ENCODE measurements at places on chromosomes 7 and 10.

DNA sequence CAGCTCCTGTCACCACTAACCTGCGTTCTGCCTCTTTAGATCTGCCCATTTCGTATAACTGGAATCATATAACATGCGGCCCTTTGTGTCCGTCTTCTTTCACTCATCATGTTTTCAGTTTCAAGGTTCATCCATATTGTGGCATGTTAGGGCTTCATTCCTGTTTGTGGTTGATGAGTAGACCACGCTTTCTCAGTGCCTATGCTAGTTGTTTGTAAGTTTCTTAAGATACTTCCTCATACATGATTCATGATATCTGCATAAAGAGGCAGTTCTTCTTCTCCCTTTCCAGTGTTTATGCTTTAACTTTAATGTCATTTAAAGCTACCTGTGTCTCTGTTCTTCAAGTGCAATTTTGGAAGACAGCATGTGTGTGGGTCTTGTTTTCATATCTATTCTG lies 79.5 kb upstream of the FAM20C start:
- no peak for DNase-seq

- DNase-seq: no peak
Observed at GRCh38 chr7:574661-575395, 55.2 kb upstream of the PDGFA start.

GRCh38 chr7:37212556-37212955 lies 236.1 kb downstream of the ELMO1 start:
- DNase-seq: no peak

DNA sequence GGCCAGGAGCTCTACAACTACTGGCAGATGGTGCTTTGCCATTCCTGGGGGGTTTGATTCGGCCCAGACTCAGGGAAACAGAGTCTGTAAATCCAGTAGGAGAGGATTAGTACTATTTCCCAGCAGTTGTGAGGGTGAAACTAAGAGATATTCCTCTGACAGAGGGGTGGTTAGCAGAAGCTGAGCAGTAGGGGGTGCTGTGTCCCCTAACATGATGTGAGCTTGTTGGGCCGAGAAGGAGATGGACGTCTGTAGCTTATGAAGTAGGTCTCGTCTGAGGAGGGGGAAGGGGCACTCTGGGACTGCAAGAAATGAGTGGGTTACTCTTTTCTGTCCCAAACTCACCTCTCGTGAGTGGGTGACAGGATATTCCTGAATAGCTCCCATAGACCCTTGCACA lies 179.2 kb upstream of the MBL2 start:
- no peak for DNase-seq

DNA sequence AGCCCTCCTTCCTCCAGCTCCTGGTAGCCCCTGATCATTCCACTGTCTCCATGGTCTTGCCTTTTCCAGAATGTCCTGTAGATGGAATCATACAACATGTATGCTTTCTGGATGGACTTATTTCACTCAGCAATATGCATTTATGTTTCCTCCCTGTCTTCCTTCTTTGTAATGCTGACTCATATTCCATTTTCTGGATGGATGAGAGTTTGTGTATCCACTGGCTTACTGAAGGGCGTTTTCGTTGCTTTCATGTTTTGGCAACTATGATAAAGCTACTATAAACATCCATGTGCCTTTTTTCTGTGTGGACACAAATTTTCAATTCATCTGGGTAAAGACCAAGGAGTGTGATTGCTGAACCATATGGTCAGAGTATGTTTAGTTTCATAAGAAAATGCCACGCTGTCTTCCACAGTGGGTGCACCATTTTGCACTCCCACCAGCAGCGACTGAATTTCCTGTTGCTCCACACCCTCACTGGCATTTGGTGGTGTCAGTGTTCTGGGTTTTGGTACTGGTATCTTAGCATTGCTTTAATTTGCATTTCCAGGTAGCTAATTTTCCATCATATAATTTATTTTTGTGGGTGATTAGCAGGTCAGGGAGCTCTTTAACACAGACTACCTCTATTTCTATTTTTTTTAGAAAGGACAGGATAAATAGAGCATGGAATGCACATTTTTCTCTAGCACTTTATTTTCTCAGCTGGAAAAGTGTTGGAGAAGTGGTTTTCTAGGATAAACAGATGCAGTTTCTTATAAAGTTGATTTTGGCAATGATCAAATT lies 252.2 kb downstream of the WDR37 start:
- no peak for DNase-seq

DNA sequence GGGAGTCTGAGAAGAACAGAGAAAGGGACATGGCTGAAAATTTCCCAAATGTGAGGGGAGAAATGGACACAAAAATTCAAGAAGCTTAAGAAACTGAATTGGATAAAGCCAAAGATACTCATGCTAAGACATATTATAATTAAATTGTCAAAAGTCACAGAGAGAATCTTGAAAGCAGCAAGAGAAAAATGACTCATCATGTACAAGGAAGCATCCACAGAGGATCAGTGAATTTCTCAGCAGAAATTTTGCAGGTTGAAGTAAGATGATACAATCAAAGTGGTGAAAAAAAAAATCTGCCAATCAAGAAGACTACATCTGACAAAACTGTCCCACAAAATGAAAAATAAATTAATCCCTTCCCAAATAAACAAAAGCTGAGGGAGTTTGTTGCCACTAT lies 56.8 kb downstream of the MPP7 start:
- DNase-seq: no peak

DNA sequence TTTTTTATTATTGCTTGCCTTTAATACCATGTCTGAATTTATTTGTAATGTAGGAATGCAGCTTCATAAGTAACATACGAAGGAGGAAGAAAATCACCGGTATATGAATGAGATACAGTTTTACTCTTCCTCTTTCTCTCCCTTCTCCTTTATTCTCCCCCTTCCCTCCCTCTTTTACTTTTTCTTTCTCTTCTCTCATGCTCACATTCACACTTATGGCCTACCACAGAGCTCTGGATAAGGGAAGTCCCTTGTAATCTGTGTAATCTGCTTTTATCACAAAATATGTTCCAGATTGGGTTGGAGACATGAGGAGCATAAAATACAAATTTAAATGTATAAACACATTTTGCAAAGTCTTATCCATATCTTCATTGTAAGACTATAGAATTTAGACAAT lies 59.4 kb downstream of the MDFIC start:
- DNase-seq: no peak

GRCh38 chr10:72935361-72935760 lies 19.2 kb downstream of the PLA2G12B start:
- DNase-seq: no peak

- DNase-seq: no peak
Observed at GRCh38 chr7:35253460-35253709, 515 bp downstream of the TBX20 start.

DNA sequence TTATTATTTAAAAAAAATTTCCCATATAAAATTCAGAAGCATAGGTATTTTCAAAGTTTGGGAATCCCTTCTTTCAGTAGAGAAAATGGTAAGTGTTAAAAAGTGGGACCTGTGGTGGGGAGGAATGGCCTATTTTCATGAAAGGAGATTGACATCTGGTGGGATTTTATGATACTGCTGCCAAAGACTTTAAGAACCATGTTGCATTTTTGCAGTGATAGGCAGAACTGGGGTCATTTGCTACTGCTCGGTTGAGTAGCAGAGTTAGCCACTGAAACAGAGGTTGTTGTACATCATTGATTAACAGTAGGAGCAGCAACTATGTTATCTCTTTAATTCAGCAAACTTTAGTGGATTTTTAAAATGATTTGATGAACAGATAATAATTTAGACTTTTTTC lies 4.4 kb downstream of the BICC1 start:
- no peak for DNase-seq

- DNase-seq: no peak
Observed at GRCh38 chr7:79523436-79523835, 70.0 kb upstream of the MAGI2 start.

- peak; percentile 9 for DNase-seq
Observed at GRCh38 chr10:58177362-58177947, 90.2 kb downstream of the IPMK start.

- DNase-seq: no peak
Observed at GRCh38 chr7:84193747-84194146, 842 bp downstream of the SEMA3A start.

GRCh38 chr7:158362912-158363905 lies 224.4 kb downstream of the PTPRN2 start:
- DNase-seq: no peak

DNA sequence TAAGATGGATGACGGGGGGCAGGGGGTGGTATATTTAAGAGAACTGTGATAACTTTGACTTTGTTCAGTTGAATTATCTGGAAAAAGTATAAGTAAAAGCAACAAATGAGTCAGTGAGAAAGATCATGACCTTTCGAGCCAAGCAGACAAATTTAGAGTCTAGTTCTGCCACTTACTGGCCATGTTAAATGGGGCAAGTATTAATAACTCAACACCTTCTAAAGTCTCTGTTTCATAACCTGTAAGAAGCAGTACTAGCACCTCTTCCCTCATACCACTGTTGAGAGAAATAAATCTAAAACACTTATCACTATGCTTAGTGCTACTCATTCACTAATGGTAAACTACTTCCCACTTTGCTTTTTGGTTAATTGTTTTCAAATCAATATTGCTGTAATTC lies 604.4 kb upstream of the LRRN3 start:
- no peak for DNase-seq

DNA sequence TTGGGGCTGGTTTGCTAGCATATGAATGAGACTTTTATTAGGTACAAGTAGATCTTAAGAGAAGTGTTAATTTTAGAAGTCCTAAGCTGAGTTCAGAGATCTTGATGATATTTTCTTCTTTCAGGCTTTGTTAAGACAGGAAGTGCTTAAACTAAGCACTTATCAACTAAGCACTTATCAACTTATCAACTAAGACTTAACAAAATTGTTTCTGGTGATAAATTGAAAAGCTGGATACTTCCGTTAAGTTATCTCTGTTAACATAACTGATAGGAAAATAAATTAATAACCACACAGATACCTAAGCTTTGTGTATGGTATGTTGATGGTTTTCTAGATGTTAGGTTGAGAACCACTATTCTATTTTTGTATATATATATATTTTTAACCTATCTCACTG lies 113.7 kb downstream of the PHTF2 start:
- DNase-seq: no peak

DNA sequence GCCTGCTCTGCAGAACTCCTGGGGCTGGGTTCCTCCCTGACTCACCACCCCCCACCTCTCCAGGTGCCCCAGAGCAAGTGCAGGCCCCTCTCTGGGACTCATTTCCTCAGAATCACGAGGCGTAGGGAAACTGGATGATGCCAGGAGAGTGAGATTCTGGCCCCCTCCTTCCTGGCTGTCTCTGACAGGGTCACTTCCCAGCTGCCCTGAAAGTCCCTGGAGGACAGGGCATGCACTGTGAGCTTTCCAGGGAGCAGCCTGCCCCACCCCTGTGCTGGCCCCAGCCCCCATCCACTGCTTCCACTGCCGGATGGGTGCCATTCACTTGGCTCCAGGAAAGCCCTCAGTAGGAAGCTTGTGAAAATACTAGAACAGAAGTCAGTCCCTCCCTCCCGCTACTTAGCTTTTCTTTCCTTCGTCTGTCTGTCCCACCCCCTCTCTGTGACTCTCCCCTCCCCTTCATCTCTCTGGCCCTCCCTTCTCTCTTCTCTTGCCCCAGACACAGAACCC lies 10.4 kb downstream of the TACR2 start:
- no peak for DNase-seq

GRCh38 chr7:16562456-16563220 lies 36.0 kb downstream of the LRRC72 start:
- no peak for DNase-seq

DNA sequence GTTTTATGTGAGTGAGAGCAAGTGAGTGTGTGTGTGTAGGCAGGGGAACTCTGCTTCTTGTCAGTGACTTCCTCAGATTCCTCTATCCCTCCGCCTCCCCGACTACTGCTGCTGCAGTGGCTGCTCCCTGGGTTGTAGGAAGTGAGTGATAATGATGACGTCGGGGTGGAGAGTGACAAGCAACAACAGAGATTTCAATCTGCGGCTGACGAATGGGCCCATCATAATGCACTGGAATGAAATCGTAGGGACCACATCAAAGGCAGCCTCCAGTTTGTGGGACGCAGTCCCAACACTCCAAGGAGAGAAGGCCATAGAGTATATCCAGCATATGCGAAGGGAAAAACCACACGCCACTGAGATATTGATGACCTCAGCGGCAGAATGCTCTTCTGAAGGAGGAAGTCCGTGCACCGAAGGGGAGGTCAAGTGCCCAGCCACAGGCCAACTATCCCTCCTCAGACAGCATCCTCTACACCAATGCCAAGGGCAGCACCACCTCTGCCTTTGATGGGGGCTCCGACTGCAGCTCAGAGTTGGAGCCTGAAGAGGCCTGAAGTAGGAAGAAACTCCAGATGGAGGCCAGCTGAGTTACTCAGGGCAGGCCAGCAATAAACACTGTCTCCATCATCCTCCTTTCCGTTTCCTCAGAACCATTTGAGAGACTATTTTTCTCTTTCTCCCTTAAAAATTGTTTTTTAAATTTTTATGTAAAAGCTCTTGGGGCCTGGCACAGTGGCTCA lies 11.3 kb upstream of the STMP1 start:
- no peak for DNase-seq

DNA sequence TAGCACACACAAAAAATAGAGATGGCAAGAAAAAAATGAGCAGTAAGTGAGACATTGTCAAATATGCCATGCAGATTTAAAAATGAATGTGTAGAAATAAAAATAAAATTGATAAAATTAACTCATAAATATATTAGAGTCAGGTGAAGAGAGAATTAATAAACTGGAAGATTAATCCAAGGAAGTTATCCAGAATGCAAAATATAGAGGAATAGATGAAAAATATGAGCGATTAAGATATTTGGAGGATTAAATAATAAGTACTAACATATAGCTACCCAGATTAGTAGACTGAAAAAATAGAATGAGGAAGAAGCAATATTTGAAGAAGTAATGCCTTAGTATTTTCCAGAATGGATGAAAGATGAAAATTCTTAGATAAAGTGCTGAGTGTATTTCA lies 103.4 kb downstream of the GPR158 start:
- no peak for DNase-seq

- no peak for DNase-seq
Observed at GRCh38 chr10:71343392-71343773, 24.3 kb downstream of the SLC29A3 start.

DNA sequence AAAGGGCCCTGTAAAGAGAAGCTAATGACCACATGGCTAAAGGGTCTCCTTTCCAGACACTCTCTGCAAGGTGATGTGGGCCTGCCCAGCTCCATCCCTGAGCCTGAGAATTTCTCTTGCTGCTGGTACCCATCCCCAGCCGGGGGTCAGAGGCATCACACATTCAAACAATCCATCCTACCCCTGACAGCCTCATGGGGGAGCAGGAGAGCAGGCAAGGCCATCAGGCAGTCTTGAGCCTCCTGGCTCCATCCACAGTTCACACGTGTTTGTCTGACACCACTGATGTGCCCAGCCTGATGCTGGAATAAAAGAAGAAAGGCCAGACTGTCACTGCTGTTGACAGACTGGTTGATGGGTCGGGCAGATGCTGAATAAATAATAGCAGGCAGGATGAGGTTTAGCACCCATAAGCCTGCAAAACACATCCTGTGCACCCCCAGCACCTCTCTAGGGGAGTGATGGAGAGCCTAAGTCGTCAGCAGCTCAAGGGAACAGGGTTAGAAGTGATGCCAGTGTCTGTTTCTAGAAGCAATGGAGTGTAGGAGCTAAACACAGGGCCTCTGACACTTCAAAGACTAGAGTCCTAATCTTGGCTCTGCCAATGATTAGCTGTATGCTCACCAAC lies 43.5 kb downstream of the TLL2 start:
- DNase-seq: no peak
